ENCODE measurements at places on chromosomes 3 and 15.

DNA sequence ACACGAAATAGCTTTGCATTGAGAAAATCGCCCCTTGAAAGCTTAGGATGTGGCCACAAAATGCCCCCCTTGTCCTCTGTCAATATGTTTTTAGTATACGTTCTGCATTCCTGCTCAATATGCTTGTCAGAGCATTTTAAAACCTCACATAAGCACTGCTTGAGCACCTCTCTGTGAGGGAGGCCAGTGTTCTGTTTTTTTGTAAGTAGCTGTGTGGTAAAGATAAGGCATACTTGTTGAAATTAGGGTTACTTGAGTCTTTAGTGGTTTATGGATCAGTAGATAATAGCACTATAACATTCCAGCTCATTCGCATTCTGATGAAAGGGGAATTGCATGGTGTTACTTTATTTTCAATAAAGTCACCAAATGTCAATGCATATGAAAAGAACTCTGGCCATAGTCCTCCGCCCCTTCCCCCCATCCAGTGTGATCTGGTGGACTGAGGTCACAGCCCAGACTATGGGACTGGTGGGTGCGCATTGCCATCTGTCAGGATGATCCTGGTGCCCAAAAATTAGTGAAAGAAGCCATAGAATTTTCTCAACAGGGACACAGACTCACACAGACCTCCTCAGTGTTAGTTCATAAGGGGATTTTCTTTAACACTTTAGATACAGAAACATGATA lies 33.1 kb downstream of the IL1RAP start:
- no peak for DNase-seq

- DNase-seq, result no peak
These were observed 14.1 kb downstream of the TEX264 start for GRCh38 chr3:51684971-51685751.

- DNase-seq, result no peak
These were observed 38.5 kb downstream of the PYDC2 start for GRCh38 chr3:191499307-191500080.

- no peak for DNase-seq
These were observed 64.2 kb upstream of the MYZAP start for GRCh38 chr15:57527382-57528091.

DNA sequence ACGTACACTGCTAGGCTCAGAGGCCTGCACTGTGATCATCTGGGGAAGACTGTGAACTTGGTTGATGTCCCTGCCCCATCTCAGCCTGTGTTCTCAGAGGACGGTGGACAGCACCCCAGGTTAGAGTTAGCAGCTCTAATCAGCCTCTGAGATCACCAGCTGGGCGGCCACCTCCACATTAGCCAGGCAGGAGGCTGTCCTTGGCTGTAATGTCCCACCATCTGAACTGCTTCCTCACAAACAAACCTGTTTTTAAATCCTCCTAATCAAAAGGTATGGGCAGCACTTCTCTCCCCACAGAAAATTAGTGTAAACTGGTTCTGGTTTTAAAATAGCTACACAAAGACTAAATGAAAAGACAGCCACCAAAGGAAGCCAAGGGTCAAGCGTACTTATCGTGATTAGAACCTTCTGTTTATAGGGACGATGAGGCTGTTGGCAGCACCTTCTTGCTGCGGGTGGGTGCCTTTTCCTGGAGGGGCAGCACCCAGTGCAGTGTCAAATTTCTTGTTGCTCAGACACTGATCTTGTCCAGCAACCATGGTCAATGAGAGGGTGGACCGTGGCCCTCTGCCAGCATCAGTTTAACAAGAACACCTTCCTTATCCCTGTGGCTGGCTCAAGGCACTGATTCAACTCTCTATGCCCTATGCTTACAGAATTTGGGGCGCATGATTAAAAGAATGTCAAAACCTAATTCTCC lies 24.6 kb downstream of the ACSBG1 start:
- no peak for DNase-seq

- DNase-seq, result no peak
These were observed 29.9 kb upstream of the FLNB start for GRCh38 chr3:57978316-57978715.

GRCh38 chr3:178003756-178004155 lies 532.5 kb upstream of the KCNMB2 start:
- no peak for DNase-seq

DNA sequence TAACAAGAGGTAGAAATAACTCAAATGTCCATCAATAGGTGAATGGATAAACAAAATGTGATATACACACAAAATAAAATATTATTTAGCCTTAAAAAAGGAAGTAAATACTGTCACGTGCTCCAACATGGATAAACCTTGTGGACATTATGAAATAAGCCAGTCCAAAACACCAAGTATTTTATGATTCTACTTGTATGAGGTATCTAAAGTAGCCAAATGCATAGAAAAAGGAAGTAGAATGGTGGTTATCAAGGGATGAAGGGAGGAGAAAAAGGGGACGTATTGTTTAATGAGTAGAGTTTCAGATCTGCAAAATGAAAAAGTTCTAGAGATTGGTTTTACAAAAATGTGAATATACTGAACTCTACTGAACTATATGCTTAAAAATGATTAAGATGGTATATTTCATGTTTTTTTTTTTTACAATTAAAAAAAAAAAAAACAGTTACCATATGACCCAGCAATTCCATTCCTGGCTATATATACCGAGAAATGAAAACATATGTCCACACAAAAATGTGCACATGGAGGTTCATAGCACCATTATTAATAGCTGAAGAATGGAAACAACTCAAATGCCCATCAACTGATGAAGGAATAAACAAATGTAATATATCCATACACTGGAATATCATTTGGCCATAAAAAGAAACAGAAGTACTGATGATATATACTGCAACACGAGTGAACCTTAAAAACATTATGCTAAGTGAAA lies 29.1 kb upstream of the MAP6D1 start:
- DNase-seq, result no peak

GRCh38 chr3:195451373-195452015 lies 8.7 kb upstream of the ACAP2 start:
- no peak for DNase-seq

- DNase-seq, result no peak
These were observed 68.9 kb downstream of the KLF15 start for GRCh38 chr3:126288314-126288713.

DNA sequence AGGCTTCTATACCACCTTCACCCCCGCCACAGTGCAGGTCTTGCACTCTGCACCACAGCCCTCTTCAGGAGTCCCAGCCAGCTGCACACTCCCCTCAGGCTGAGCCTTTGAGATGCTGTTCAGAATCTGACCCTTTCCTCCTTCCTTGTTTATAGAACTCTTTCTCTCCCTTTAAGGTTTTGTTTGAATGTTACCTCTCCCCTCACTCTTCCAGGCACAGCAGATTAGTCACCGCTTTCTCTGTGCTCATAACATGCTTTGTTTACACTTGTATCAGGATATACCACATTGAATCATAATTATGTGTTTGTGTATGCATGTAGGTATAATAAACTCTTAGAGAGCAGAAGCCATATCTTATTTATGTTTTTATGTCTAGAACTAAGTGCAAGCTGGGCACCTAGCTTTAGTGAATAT lies 168.4 kb upstream of the BCL6 start:
- DNase-seq, result peak; percentile 21

DNA sequence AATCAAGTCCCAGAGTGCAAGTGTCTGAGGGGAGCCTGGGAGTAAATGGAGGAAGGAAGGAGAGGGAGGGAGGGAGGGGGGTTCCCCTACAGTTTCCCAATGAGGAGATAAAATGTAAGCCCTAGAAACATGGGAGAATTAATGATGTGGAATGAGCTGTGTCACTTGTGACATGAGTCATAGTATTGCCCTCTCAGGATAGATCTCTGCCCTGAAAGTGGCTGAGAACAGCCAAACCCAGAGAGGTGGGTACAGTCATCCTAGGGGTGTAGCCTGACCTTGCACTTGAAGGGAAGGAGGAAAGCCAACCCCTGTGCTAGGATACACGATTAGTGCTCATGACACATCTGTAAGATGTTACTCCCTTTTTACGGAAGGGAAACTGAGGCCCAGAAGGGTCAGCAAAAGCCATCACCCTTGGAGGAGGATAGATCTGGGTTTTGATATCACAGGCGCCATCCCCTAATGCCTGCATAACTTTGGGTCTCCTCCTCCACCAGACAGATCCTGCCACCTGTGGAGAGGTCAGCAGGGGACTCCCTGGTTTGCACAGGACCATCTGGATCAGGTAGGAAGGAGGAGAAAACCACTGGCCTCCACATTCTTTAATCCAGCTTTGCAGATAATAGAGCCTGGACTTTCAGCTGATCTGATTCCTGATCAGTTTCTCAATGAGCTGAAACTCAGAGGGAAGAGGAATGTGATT lies 23.1 kb upstream of the USP3 start:
- no peak for DNase-seq

- DNase-seq, result no peak
These were observed 374.3 kb downstream of the RBMS3 start for GRCh38 chr3:29655015-29655747.

DNA sequence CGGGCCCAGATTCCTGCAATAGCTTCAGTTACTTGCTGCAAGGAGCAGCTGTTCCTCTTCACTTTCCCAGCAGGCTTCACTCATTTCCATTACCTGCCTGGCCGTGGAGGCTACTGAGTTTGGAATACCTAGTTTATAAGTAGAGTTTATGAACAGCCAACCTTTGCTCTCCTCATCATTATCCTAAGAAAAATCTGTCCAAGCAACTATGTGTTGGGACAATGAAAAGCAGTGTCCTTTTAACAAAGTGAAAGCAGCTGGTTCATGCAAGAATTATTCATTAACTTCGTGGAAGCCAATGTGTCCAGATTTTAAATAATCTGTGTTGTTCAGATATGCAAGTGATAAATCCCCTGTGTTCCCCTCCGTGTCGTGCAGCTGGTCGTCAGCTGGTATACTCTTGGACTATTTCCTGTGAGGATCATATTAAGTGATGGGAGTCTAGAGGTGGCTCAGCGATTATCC lies 39.3 kb upstream of the SSR3 start:
- DNase-seq, result no peak

GRCh38 chr3:125589547-125590122 lies 5.7 kb downstream of the OSBPL11 start:
- no peak for DNase-seq

DNA sequence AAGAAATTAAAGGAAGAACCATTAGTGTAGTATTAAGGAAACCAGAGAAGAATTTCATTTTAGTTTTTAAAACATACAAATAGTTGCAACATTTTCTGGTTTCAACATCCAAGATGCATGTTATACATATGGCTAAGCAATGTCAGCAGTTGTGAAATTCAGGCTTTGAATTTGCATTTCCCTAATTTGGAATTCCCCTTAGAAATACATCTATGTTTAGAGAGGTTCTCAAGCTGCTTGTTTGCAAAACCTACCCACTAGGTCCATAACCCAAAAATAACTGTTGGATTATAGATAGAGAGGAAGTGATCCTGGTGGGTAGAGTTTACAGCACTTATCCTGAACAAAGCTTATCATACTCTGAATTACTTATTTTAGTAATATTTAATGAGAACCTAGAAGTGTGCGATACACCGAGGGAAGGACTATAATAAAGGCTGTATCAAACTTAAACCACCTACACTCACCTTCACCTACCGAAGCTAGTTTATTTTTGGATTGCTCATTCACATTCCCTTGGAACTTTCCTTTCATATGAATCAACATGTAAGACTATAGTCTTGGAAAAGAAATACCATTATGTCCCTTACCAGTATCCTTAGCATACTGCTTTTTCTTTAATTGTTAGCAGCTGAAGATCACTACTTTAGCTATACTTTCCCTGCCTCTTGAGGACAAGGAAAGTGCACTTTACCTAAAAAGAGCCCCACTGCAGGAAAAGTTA lies 60.6 kb downstream of the CHAC1 start:
- DNase-seq, result no peak

DNA sequence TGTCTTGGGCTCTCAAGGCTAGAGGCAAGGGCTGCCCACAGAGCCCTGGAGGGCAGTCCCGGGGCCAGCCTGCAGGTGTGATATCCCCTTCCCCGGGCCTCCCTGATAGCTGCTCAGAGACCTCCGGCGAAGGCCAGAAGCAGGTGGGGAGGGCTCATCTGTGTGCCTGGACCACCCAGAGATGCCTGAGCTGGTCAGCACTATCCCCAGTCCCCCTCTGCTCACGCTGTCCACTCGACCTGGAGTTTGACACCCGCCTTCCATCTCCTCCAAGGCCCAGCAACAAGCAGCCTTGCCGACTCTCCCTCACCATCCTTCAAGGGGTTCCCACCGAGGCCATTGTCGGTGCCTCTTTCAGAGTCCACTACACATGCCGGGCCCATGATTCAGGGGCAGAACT lies 39.4 kb downstream of the DNAH1 start:
- no peak for DNase-seq

- no peak for DNase-seq
These were observed 145.2 kb upstream of the CBLB start for GRCh38 chr3:106013971-106014370.

DNA sequence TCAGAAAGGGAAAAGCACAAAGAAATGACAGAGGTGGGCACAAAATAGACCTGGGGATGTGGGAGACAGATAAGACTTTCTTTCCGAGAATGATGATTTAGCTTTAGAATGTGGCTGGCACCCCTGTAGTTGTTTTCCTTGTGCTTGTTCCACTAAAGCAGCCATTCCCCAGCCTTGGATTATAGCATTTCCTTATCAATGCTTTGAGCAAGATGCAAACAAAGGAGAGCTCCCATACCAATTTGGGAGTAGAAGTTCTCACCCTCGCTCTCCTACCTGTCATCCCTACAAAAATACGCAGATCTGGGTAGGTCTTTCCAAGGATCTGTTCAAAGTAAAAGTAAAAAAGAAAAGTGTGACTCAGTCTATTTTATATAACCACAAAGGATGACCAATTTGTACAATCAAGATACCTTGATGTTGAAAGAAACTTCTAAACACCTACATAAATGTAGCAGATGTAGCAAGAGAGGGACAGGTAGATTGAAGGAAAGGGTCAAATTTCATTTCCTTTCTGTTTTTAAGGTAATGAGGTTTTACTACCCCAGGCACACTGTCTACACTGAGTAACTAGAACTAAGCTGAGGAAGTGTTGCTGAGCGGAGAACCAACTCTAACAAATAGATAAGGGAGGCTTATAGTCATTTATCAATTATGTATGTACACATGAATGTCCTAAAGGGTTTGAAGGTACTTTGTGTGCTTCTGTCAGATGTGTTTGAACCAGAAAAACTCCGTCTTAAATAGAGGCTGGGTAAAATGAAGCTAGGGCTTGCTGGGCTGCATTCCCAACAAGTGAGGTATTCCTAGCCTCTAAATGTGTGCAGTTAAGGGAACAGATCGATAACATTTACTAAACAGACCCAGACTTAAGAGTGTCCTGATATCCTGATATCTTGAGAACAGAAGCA lies 91.1 kb upstream of the LRRN1 start:
- DNase-seq, result no peak
